Kidney capillary endothelial cell (primary cell): ENCODE measurements at places on chromosomes 6 and 20.

GRCh38 chr20:23084845-23085365 lies 1.2 kb downstream of the CD93 start:
- DNase-seq: peak; percentile 79

- DNase-seq: no peak
These were observed 529.9 kb upstream of the MMS22L start for GRCh38 chr6:97812940-97813339.

GRCh38 chr6:111663692-111664564 lies 58.2 kb upstream of the TRAF3IP2 start:
- no peak for DNase-seq

DNA sequence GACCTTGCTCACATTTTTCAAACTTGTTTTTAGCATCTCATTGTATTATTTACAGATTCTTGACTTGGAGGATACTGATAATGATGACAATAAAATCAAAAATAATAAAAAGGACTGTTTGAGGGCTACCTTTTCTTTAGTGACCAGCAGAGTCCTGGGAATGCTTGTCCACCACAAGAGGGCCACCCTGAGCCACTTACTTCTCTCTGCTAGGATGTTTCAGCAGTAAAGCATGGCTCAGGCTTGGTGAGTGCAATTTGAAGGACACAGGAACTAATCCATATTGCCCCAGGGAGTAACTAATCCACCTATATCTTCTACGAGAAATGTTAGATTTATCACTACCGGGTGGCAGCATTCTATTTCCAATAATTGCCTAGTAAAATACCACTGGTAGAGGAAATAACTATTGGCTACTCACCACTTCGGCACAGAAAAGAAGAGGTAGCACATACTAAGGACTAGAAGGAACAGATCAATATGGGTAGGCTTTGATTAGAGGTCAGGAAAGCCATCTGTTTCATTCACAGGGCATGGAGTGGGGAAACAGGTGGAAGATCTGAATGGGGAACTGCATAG lies 5.8 kb upstream of the KIAA0408 start:
- peak; percentile 73 for DNase-seq

- DNase-seq: no peak
These were observed 8.1 kb downstream of the HLA-DQB1 start for GRCh38 chr6:32658268-32658897.

GRCh38 chr6:140208286-140208685 lies 833.8 kb upstream of the CITED2 start:
- DNase-seq: no peak

DNA sequence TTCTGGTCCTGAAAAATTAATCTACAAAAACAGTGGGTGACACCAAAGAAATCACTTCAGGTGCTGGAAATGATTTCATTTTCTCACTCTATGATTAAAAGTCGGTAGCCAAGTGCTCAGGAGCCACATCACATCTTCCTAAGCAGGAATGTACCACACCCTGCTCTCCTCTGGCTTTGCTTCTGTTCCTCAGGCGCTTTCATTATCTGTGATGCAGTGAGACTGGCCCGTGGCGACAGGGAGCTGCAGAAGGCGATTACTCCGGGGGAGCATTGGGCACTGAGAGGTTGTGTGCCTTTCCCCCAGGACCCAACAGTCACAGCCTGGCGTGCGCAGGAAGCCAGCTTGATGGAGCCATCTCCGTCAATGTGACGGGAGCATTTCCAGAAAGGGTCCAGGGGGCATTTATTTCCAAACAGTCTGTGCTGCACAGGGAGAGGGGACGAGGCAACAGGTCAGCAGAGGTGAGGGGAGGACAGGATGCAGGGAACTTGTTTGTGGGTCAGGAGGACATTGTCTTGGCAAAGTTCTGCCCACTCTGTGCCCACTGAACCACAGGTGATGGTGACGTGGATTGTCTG lies 5.6 kb upstream of the ZNF831 start:
- no peak for DNase-seq

DNA sequence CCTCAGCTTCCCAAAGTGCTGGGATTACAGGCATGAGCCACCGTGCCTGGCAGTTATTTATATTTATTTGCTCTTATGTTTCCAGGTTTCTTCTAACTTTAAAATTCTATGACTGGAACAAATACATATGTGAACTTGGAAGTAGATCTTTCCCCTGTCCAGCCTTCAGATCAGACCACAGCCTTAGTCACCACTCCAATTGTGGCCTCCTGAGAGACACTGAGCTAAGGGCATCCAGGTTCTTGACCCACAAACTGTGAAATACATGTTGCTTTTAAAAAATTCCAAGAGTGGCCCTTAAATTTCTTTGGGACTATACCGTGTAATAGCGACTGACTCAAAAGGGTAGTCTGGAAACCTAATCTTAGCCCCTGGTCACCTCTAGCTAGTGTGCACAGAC lies 1.5 kb upstream of the ADGRG6 start:
- DNase-seq: no peak

DNA sequence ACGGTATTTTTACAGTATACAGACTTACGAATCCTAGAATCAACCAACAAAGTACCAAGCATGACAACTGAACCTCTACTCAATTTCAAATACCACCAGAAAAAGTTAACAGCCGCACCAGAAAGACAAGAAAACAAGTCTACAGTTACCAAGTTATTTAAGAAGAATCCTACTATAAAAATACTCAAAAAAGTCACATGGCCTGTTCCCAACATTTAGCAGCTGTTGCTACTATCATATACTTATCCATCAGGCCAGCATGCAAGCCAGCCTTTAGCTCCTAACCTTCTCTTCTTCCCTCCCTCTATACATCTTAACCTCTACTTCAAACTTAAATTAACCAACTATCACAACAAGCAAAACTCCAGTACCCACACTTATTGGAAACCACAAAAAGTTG lies 1.9 kb downstream of the SYNCRIP start:
- DNase-seq: no peak

GRCh38 chr6:71724456-71725125 lies 161.8 kb upstream of the RIMS1 start:
- DNase-seq: no peak

DNA sequence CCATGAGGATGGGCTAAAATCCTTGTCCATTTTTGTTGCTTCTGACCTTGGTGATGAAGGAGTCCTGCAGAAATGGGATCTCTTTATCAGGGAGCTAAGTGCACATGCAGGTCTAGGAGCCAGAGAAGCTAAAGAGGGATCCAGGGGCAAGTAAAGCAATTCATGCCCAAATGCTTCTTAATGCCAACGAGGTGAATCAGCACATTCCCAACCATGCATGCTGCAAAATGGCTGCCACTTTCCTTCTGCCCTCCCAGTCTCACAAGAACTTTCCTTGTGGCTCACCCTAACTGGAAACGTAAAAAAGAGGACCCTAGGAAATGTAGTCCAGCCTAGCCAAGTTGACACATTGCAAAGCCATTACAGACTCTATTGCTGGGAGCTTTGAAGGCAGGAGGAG lies 298.4 kb downstream of the MAFB start:
- no peak for DNase-seq
